ENCODE measurements at places on chromosomes 2 and 18.

GRCh38 chr2:22753476-22753875 lies 631.5 kb upstream of the KLHL29 start:
- DNase-seq = no peak

GRCh38 chr2:130827502-130828251 lies 9.0 kb upstream of the ARHGEF4 start:
- no peak for DNase-seq

GRCh38 chr2:159160412-159160811 lies 126.1 kb downstream of the WDSUB1 start:
- DNase-seq = no peak

DNA sequence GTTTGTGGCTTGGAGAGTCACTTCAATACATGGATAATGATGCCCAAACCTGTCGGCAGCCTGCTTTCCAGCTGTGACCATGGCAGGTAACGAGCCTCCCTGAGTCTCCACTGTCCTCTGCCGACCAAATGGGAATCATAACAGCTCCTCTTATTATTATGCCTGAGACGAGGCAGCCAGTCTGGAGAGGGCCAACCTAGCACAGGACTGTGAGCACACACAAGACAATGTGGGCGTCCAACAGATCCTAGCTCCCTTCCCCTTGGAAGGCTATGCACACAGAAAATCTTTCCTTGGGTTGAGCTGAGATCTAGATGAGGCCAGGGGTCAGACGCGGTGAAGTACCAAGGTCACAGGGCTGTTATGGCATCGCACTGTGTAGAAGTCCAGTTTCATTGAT lies 890 bp upstream of the SLC4A3 start:
- no peak for DNase-seq

- DNase-seq = no peak
These were observed 19.7 kb downstream of the PKDCC start for GRCh38 chr2:42067521-42067920.

DNA sequence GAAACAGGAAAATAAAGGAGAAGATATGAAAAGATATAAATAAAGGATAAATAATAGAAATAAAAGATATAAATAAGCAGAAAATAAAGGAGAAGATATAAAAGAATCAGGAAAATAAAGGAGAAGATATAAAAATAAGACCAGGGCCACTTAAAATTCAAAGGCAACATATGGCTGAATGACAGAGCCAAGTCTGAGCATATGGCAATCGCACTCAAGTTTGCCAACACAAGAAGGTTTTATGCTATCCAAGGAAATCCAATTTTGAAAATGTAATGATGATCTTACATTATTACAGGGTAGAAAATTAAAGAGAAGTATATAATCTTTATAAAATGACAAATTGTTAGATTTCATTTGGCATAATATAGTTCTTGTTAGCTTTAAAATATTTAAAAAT lies 33.6 kb downstream of the USP40 start:
- DNase-seq = no peak

DNA sequence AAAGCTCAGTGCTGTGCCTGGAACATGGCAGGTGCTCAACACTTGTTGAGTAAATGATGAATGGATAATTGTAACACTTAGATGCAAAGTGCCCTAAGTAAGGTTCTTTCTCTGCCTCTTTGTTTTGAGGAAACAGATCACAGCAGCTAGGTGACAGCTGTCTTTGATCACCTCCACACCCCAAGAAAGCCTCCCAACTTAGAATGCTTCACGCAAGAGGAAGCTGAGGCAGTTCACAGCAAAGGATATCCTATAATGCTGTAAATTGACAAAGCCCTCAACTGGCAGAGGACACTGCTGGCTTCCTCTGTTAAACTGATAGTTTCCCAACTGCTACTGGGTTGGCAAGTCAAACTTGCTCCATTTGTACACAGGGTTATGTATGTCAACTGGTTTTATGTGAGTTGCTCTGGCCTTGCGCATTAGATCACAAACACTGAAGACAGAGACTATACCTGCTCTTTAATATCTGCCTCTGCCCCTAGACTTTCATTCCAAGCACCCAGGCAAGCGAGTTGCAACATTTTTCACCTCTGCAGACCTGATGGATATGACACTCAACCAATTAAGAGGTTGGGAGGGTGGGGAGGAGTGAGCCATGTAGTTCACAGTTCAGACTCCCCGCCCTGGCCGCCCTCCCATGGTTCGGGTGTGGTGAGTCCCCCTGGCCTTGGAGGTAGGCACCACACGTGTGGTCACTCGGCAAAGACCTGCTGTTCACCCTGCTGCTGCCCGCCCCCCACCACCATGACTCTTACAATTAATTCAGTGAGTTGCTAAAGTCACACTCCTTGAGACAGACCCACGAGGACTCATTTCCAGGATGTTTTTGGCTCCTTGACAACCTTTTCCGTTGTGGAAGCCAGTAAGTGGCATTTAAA lies 4.8 kb upstream of the MALL start:
- no peak for DNase-seq

GRCh38 chr2:20649576-20649975 lies 1.3 kb downstream of the HS1BP3 start:
- DNase-seq = no peak

- DNase-seq = no peak
These were observed 1.4 kb downstream of the ASB3 start for GRCh38 chr2:53785366-53785765.

GRCh38 chr2:220057916-220058315 lies 430.5 kb downstream of the SLC4A3 start:
- DNase-seq = no peak

DNA sequence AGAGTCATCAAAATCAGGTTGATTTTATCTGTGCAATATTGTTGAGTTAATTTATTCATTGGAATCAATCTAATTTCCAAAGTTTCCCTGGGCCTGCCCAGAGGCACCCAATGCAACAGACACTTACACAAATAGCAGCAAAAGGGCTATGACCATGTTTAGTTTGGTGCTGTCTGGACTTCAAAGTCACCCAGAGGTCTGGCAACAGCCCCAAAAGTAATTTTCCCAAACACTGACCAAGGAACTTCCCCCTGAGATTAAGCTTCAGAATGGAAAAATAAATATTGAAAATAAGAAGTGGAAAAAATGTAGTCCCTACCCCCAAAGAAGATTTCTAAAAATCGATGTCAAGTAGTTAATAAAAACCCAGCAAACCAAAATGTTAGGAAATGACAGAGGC lies 70.9 kb upstream of the RNF152 start:
- DNase-seq = no peak

DNA sequence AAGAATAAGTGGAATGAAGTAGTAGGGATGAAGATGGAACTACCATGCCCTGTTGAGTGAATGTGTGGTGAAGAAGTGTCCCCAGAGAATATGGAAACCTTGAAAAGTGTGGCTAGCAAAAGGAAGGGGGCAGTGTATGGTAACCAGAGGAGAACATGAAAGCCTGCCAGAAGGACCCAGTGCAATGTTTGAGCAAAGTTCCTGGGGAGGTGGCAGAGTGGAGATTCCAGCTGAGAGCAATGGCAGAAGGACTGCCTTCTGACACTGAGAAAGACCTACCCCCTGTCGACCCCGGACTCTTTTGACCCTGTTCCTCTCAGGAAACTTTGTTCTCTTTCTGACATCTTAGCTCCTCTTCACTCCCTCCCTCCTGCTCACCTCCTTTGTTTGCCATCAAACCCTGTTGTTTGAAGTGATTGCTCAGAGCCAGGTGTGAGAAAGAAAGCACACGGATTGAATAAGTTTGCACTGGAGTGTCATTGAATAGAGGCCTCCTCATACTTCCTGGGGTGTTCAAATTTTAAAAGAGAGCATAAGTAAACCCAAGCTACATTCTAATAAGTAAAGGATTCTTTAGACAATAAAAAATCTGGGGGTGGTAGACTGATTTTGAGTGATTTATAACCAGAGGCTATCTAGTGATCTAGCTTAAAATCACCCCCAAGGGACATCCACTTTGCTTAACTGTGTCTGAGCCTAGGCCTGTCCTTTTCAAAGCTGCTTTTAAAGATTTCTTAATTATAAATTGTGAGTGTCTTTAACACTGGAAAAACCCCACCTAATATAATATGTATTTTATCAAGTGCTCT lies 57.1 kb downstream of the TRIB2 start:
- DNase-seq = peak; percentile 5

DNA sequence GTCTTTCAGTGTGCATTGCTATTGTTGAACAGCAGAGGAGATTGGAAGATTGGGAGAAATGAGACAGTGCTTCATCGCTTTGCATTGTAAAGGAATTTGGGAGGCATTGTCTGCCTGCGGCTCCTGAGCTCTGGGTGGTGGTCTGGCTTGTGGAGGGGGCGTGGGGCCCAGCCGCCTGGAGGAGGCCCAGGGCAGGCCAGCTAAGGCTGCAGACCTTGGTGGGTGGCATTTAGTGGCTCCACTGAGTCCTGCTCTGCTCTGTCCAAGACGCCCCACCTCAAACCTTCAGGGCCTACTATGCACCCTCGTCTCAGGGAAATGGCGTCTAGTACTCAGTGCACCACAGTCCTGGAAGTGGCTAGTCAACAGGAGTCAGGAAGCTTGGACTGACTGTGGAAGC lies 5.7 kb upstream of the HS1BP3 start:
- no peak for DNase-seq

- DNase-seq = no peak
These were observed 22.1 kb downstream of the CHCHD5 start for GRCh38 chr2:112606547-112606946.

- DNase-seq = no peak
These were observed 488.8 kb downstream of the PARD3B start for GRCh38 chr2:205034034-205034433.

DNA sequence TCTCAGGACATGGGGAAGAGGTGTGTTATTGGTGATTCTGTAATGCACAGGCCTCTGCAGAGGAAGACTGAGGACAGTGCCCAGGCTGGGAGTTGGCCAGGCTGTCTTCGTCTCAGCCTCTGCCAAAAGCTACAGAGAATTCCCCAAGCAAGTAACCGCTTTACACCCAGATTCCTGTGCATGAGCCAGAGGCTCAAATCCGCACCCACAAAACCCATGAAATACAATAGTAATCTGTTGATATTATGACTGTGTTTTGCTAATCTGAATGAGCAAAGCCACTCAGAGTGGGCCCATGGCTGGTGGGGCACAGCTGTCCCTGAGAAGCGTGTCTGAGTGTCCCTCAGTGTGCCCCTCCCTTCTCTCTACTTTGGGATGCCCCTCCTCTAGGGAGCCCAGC lies 149.5 kb upstream of the PXDN start:
- no peak for DNase-seq

GRCh38 chr2:171406044-171406443 lies 27.7 kb downstream of the METTL8 start:
- no peak for DNase-seq

- no peak for DNase-seq
These were observed 3.9 kb downstream of the MAPRE3 start for GRCh38 chr2:26974352-26974751.

GRCh38 chr18:23949863-23950262 lies 64.7 kb upstream of the TTC39C start:
- DNase-seq = no peak

DNA sequence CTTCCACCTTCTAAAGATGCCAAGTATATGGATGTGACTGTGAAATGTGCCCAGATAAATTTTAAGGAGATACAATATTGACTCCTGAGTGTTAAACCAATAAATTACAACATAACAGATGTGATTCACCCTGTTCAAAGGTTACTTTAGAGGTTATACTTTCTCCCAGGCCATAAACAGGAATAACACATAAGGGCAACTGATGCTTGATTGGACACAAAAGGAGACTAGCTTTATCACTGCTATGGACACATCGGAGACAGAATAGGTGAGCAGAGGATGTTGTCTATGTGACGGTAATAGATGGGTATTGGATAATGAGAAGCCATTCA lies 31.9 kb upstream of the SLC25A52 start:
- DNase-seq = no peak

- no peak for DNase-seq
These were observed 29.9 kb upstream of the SCYGR2 start for GRCh38 chr2:227568852-227569169.

- DNase-seq = no peak
These were observed 344.3 kb upstream of the KCNH7 start for GRCh38 chr2:163182764-163183354.

DNA sequence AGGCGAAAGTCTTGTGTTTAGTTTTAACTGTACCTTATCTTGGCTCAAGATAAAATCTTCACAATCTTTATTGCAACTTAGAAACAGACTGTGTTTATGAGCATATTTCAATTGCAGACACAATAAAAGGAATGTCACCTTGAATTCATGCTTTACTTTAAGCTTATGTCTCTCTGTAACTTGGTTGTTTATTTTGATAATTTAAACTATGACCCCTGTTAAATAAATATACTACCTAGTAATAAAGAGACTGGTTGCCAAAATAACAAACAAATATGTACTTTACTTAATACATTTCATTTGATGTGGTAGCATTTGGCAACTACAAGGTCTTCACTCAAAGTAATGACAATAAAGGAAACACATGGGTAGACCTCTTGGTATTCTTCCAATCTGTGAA lies 202.6 kb downstream of the KCNJ3 start:
- no peak for DNase-seq

DNA sequence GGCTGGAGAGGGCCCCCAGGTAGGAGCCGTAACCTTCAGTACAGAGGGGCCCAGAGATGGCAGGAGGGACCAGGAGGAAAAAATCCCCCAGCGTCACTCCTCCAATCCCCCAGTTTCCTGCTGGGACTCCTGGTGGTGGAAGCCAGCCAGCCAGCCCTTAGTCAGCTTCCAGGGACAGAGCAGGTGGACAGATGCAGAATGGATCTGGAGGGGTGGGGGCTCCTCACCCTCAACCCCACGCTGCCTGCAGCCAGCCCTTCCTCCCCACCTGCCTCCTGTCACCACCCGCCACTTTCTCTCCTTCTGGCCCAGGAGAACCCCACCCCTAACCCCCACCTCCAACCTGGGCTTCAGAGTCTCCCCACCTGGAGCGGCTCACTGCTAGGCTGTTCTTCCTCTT lies 21.1 kb downstream of the EMX1 start:
- no peak for DNase-seq

DNA sequence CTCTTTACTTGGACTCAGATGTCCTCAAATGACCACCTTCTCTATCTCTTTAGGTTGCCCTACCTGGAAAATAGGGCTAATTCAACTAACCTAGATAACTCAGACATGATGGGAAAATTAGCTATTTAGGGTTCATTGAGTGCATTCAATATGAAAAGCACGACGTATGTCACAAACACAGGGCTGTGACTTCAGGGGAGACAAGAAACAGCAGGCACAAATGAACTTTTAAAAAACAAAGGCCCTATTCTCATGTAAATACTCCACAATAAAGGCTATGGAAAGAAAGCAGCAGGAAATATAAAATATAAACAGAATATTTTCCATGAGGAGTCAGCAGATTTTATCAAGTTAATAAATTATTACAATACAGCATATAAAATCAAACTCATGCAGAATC lies 97.8 kb downstream of the SS18 start:
- DNase-seq = no peak

- no peak for DNase-seq
These were observed 33.3 kb upstream of the ALPP start for GRCh38 chr2:232345251-232345650.

- peak; percentile 85 for DNase-seq
These were observed 282.5 kb upstream of the MYT1L start for GRCh38 chr2:2613279-2614199.

DNA sequence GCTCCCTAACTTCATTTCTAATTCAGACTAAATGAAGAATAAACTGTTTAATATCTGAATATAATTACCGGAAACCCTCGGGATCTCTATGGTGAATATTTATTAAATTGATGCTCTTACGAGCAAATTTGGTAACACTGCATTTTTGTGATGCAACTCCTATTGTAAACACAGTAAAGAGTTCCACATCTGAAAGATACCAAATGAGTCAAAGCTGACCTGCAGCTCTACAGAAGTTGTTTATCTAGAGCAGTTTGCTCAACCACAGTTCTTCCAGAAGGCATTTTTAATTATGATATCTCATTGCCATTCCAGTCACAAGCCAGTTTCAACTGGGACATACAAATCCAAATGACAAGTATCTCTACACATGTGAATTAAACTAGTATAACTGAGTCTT lies 129.7 kb downstream of the PKP4 start:
- DNase-seq = no peak
